ENCODE measurements at places on chromosomes 6 and 20.

DNA sequence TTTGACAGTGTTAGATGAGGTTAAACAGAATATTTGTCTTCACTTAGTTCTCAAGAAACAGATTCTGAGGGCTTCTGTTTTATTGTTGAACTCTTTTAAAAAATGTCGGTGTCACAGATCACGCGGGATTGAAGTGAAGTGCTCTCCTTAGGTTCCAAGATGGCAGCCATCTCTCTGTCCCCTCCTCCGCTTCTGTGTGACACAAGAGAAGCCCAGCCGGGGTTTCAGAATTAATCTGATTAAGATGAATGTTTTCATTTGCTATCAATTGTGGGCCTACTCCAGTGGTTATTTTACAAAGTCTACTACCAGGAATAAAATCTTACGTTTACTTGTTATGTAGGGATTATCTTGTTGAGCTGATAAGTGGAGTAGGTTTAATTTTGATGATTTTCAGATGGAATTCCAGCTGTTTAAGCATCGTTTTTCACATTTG lies 10.9 kb downstream of the HIVEP1 start:
- no peak for DNase-seq

DNA sequence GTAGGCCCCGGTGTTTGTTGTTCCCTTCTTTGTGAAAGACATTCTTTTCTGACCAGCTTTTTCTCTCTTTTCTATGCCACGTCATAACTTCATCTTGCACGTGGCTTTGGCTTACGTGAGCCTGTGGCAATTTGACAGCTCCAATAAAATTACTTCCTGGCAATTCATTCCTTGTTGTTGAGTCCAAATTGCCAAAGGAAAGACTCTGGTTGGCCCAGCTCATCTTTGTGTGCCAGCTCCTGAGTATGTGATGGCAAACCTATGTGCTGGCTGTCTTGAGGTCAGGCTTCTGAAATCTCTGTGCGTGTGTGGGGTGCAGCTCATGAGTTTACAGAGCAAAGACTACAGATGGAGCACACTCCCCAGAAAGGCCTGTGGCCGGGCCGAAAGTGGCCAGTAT lies 272.5 kb upstream of the SGK1 start:
- no peak for DNase-seq

GRCh38 chr6:104306211-104306610 lies 553.5 kb downstream of the HACE1 start:
- no peak for DNase-seq

GRCh38 chr6:51737580-51738360 lies 349.6 kb downstream of the PKHD1 start:
- DNase-seq: no peak

DNA sequence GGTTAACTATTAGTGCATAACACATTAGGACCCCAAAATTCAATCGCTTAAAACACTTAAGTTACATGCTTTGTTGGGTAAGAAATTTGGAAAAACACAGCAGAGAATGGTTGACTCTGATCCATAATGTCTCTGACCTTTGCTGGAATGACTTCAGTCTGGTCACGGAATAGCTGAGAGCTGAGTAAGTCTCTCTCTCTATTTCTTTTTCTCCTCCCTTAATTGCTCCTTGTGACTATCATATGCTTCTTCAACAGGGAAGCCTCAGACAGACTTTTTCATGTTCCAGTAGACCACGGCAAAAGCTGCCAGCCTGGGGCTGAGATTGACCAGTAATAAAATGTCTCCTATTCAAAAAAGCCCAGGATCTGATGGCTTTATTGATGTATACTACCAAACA lies 4.8 kb downstream of the OR12D1 start:
- DNase-seq: no peak

GRCh38 chr6:93721386-93722048 lies 302.2 kb upstream of the EPHA7 start:
- DNase-seq: no peak
